ENCODE measurements at places on chromosomes 16 and 17.

DNA sequence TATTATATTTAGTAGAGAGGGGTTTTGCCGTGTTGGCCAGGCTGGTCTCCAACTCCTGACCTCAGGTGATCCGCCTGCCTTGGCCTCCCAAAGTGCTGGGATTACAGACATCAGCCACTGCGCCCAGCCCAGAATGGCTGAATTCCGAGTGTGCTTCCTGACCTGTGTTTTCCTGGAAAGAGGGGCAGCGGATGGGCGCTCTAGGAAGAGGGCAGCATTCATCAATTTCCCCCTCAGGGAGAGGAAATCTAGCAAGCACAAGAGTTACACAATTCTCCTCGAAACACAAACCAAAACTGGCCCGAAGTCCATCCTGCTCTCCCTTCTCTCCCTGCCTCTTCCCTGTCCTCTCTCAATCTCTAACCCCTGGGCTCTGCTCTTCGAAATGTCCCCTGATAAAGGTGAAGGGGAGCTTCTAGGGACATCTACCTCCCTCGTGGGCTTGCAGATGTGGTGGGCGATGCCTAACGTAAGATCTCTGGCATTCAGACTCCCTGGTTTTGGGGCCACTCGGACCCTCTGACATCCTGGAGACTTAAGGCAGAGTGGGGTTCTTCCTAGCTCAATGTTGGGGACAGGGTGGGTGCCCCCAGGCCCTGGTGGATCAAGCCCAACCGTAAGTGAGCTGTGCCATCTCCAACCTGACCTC lies 1.0 kb downstream of the IL27 start:
- no peak for DNase-seq

- no peak for DNase-seq
Measured at GRCh38 chr17:74785981-74786360, 9.8 kb upstream of the NAT9 start.

DNA sequence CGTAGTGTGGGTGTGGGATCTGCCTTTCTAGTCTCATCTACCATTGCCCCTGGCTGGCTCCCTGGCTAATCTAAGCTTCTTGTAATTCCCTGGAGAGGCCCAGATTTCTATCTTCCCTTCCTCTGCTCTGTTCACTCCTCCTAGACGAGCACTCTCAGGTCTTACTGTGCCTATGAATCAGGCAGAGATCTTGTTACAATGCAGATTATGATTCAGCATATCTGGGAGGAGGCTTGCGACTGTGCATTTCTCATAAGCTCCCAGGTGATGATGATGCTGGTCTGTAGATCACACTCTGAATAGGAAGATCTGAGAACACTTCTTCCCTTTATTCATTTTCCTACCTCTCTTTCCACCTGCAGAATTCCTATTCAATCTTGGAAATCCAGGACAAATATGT lies 200.1 kb downstream of the CBLN1 start:
- DNase-seq: no peak

- no peak for DNase-seq
Measured at GRCh38 chr16:77468831-77469230, 34.0 kb upstream of the ADAMTS18 start.

GRCh38 chr16:50651835-50652438 lies 29.2 kb downstream of the SNX20 start:
- DNase-seq: no peak

- DNase-seq: no peak
Measured at GRCh38 chr16:50534958-50535357, 13.2 kb upstream of the NKD1 start.
